ENCODE measurements at places on chromosomes 3 and 15.

DNA sequence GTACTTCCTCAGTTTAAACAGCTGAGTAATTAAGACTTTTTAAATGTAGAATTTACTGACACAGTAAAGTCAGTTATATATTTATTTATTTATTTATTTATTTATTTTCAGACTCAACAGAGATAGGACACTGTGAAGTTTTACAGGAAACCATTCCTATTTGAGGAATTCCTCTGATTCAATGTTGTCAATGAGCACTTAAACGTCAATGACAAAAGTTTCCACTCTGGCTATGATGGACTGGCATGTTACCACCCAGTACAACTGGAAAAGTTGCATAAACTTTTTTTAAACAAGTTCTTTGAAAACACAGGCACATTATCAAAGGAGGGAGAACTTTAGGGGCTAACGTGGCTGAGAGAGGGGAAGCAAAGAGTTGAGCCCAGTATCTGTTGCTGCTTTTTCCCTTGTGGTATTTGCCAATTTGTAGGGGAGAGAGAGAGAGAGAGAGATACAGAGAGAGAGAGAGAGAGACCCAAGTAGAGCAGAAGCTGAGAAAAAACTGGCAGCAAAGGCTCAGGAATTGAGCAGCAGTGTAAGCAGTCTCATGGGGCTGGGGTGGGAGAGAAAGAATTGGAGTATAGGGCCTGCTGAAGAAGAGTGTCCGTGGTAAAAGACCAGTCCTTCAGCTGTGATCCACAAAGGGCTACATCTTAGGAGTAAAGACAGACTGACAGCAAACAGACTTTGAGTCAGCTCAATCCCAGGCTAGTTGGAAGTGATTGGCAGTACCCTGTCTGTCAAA lies 18.3 kb upstream of the ACTC1 start:
- no peak for DNase-seq

DNA sequence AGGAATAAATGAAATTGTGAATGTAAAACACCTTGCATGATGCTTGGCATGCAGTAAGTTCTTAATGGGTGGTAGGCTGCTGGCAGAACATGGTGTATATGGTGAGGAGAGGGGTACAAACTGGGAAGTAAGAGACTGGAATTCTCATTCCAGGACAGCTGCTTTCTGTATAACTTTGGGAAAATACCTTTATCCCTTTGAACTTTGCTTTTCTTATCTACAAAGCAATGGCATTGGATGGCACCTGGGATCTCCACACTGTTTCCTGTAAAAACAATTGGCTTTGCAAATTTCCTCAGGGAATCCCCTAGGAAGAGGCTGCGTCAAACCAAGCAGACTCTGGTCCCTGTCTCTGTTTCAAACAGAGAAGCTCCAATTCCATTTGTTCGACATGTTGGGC lies 100.7 kb upstream of the SLC4A7 start:
- no peak for DNase-seq

DNA sequence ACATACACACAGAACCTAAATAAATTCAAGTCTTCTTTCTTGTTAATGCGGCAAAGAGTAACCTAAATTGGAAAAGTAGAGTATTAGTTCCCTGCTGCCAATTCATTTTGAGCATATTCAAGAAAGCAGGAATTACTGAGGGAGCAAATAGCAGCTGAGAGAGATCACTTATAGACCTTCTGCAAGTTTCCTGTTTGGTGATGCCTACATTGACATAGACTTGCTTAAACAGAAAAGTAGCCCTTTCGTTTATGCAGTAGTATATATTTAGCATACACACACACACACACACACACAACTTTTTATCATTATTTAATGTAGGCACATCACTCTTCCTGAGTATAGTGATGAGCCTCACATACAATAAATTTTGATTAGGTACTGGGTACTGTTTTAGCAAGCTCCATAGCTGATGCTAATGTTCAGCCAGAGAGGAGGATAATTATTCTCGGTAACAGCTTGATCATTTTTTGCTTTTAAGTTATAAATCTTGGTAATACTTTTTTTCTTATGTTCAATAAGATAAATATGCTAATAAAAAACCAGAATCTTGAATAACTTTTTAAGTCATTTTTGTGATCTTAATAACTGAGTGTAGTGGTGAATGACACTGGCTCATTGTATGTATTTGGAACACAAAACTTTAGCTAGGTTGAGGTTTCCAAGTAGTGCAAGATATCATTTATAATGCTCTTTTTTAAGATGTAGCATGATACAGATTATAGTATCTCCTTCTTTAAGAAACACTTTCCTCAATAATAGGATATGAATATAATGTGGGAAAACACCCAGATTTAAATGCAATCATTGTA lies 174.7 kb downstream of the MBNL1 start:
- no peak for DNase-seq

DNA sequence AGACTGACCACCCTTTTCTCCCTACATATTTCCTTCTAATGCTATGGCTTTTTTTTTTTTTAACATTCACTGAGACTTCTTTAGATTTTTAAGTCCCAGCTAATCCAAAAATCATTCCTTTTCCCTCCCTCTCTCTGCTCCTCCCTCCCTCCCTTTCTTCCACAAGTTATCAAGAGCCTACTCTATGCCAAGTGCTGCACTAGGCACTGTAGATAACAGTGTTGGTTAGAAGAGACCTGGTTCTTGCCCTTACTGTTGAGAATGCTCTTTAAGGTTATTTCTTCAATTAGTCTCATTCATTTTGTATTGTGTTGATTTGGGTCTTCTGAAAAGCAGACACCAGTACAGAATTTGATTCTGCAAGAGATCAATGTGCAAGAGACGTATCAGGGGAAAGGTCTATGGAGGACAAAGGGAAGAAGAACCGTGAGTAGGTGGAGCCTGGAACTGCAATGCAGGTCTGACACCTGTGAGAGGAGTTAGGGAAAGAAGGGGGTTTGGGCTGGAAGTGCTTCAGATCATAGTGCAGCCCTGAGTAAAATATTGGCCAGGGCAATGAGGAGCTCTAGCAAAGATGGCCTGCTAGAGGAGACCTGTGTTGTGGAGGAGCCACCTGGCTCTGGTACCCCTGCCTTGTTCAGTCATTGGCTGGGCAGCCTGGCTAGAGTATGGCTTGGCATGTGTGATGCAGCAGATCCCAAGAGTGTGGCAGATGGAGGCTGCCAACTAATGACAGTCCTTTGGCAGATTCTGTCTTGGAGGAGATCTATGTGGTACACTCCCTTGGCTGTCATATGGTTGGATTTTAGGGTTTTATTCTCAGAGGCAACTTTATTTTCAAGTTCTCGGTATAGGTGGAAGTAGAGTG lies 9.7 kb upstream of the PCOLCE2 start:
- DNase-seq, result no peak

- DNase-seq, result peak; percentile 77
Observed at GRCh38 chr3:71168880-71169411, 414.6 kb downstream of the FOXP1 start.

Data from NCI-H748 treated with DMSO at 0.1 percent for 48 hours (cell line).